Kidney (tissue), 22 donors: ENCODE measurements at places on chromosomes 16 and 17. TPM values are rescaled to one million over a fixed set of nuclear protein-coding genes. Genes with fewer than 3 reads are reported as not detected.

CALB2 gene
- total RNA-seq, result 1.4 TPM

CCL13 gene
- 1.1 TPM for total RNA-seq

LGALS9C gene
- total RNA-seq, result not detected

VAT1L gene
- 0.85 TPM for total RNA-seq

CACNG5 gene
- total RNA-seq, result not detected

HOXB5 gene
- 27.0 TPM for total RNA-seq

DNA sequence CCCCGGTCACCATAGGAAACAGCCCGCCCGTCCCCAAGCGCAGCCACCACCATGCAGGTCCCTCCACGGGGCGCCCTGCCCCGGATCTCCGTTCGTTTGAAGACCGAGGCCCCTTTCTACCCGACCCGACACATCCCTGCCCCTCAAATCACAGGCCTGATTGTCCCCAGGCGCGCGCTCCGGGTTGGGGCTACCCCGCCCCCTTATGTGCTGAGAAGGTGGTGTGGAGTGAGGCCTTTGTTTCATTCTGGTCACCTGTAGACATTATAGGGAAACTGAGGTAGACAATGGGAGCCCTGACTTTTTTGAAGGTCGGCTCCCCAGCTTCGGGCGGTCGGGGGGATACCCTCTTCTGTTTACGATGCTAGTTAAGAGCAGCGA is 763 bp upstream of the ACTG1 start:
- peak overlapping the region; percentile 99 for H3K27ac ChIP-seq
- DNase-seq, result peak; percentile 85
- H3K4me3 ChIP-seq, result peak overlapping the region; percentile 73
- no peaks in the 10 kb centered on the region for H3K27me3 ChIP-seq
- peaks cover 3% of the 10 kb centered on the region for H3K4me1 ChIP-seq
- H3K36me3 ChIP-seq, result peaks cover 28% of the 10 kb centered on the region

DNA sequence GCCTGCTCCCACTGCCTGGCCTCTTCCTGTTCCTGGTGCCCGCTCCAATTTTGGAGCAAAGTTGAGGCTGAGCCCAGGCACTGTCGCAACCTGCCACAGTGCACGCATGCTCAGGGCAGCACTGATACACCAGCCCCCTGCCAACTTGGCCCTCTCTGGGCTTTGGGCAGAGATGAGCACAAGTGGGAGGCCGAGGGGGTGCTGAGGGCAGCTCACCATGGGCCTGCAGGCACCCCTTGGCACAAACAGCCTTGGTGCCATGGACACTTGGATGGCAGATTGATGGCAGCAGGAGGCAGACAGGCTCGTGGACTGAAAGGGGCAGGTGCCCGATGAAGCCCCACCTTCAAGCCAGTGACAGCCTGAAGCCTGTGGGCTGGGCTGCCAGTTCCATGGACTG is 42.9 kb downstream of the PIGL start:
- no peaks in the 10 kb centered on the region for H3K27me3 ChIP-seq
- H3K27ac ChIP-seq, result no peak overlapping the region
- peaks cover 5% of the 10 kb centered on the region for H3K4me1 ChIP-seq
- H3K4me3 ChIP-seq, result no peak overlapping the region

GRCh38 chr16:78984324-78984723 is 616.2 kb downstream of the MAF start:
- no peak overlapping the region for H3K27ac ChIP-seq
- no peaks in the 10 kb centered on the region for H3K36me3 ChIP-seq
- no peaks in the 10 kb centered on the region for H3K27me3 ChIP-seq
- H3K4me3 ChIP-seq, result no peak overlapping the region
- no peaks in the 10 kb centered on the region for H3K4me1 ChIP-seq
- DNase-seq, result no peak

DNA sequence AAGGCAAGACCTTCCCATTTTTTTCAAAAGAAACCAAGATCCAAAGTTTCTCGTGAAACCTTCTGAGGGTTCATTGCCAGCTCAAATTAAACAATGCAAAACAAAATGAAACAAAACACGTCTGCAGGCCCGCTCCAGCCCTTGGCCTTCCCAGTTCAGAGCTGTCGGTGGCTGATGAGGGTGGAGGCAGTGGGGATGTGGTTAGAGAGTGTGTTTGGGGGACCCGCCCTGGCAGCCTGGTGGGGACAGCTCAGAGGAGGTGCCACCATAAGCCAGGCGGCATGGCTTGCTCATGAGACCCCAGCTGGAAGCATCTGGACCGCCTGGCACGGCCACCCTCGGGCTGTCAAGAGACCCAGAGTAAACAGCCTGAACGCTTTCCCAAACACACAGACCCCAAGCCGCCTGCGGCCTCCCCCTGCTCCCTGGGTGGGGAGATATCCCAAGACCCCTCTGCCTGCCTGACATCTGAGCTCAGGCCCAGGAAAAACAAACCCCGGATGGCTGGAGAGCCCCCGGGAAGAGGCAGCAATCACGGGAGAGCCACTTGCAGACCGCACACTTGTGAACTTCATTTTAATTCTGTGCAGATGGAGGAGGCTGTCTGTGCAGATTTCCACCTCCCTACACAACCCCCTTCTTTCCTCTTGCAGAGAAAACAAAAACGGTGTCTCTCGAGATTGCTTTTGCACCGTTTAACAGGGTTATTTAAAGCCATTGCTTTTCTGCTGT is 35.4 kb upstream of the LITAF start:
- H3K36me3 ChIP-seq, result no peaks in the 10 kb centered on the region
- no peaks in the 10 kb centered on the region for H3K4me1 ChIP-seq
- no peaks in the 10 kb centered on the region for H3K27me3 ChIP-seq
- no peak overlapping the region for H3K27ac ChIP-seq

DNA sequence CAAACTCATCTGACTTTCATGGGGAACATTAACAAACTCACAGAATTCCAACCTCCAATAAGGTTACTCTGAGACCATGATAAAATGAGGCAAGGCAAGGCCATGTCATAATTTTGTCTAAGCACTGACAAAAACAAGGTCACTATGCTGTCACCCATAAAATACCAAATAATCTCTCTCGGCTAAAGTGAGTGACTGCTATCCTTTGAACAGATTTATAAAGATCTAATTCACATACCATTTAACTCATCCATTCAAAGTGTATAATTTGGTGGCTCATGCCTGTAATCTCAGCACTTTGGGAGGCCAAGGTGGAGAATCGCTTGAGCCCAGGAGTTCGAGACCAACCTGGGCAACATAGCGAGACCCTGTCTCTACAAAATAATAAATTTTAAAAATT is 20.6 kb upstream of the CA4 start:
- no peak overlapping the region for H3K4me3 ChIP-seq
- no peaks in the 10 kb centered on the region for H3K4me1 ChIP-seq
- H3K27me3 ChIP-seq, result no peaks in the 10 kb centered on the region
- DNase-seq, result no peak
- no peaks in the 10 kb centered on the region for H3K36me3 ChIP-seq
- no peak overlapping the region for H3K27ac ChIP-seq

DNA sequence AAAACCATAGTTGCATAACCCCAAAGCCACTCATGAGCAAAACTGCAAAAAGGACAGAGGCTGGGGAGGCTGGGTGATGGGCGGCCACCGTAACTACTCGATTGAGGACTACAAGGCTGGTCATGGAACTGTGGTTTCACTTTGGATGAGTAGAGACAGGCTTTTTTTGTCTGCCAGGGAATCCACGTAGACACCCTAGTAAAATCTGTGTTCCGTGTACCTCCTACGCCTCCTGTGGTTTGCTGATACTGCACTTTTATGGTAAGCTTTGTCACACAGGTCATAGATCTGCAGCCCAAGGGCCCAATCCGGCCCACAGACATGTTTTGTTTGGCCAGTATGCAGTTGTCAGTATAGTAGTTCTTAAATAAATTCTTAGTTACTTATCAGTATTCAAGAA is 2.2 kb upstream of the TLCD3B start:
- H3K27ac ChIP-seq, result no peak overlapping the region
- H3K36me3 ChIP-seq, result no peaks in the 10 kb centered on the region
- H3K27me3 ChIP-seq, result peaks cover 3% of the 10 kb centered on the region

DNA sequence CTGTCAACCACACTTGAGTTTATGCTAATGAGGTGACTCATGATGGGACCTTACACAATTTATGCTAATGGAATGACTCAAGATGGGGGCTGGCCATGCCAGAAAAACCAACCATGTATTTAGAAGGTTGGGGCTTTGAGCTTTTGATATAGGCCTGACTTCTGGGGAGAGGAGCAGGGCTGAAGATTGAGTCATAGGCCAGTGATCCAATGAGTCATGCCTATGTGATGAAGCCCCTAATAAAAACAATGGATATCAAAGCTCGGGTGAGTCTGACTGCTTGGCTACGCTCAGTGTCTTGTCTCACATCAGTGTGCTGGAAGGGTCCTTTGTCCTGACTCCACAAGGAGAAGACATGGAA is 7.3 kb downstream of the MFSD6L start:
- no peak overlapping the region for H3K4me3 ChIP-seq
- H3K27me3 ChIP-seq, result no peaks in the 10 kb centered on the region
- no peaks in the 10 kb centered on the region for H3K36me3 ChIP-seq
- H3K4me1 ChIP-seq, result no peaks in the 10 kb centered on the region
- no peak overlapping the region for H3K27ac ChIP-seq

GRCh38 chr17:38562903-38563302 is 42.8 kb downstream of the SRCIN1 start:
- no peaks in the 10 kb centered on the region for H3K36me3 ChIP-seq
- peaks cover 53% of the 10 kb centered on the region for H3K27me3 ChIP-seq
- no peak overlapping the region for H3K27ac ChIP-seq
- no peaks in the 10 kb centered on the region for H3K4me1 ChIP-seq

DNA sequence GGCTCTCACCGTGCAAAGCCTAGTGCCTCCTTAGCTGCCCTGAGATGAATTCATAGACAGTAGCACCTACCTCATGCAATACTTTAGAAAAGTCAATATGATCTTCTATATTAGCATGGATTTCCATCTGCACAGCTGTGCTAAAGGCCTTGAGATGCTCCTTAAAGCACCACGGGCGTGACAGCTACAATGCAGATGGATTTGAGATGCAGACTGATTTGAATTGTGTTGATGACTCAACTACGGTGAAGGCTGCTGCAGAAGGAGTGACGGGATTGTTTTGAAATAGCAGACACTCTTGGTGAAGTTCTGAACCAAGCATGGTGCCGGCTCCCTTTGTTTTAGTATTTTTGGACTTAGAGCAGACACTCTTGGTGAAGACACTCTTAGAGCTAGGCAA is 88.2 kb downstream of the SPECC1 start:
- H3K27ac ChIP-seq, result no peak overlapping the region
- H3K4me3 ChIP-seq, result no peak overlapping the region
- DNase-seq, result no peak
- no peaks in the 10 kb centered on the region for H3K27me3 ChIP-seq
- no peaks in the 10 kb centered on the region for H3K36me3 ChIP-seq
- no peaks in the 10 kb centered on the region for H3K4me1 ChIP-seq

- DNase-seq, result no peak
- H3K4me1 ChIP-seq, result no peaks in the 10 kb centered on the region
- no peaks in the 10 kb centered on the region for H3K27me3 ChIP-seq
- H3K36me3 ChIP-seq, result no peaks in the 10 kb centered on the region
- no peak overlapping the region for H3K27ac ChIP-seq
- no peak overlapping the region for H3K4me3 ChIP-seq
These were observed 8.6 kb upstream of the KDM6B start for GRCh38 chr17:7825206-7825990.

DNA sequence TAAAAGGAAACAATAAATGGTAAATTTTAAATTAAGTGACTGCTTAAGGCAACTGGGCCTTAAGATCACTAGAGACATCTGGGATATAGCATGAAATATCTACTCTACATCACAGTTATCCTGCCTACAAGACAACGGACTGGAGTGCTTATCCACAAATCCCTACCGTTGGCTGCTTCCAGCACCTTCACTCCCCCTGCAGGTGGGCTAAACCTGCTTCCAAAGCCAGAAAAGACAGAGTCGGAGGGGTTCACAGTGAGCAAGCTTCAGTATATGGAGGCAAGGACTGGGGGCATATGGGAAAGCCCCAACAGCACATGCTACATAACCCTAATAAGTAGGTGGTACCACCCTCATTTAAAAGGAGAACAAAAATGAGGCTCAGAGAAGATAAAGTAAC is 45.3 kb downstream of the GRIN2A start:
- DNase-seq, result no peak
- H3K27me3 ChIP-seq, result no peaks in the 10 kb centered on the region
- no peaks in the 10 kb centered on the region for H3K36me3 ChIP-seq
- no peak overlapping the region for H3K4me3 ChIP-seq
- H3K27ac ChIP-seq, result no peak overlapping the region

- no peaks in the 10 kb centered on the region for H3K27me3 ChIP-seq
- no peak overlapping the region for H3K27ac ChIP-seq
These were observed 105.8 kb upstream of the CORO6 start for GRCh38 chr17:29728490-29728889.

GRCh38 chr17:19937522-19937921 is 40.1 kb downstream of the AKAP10 start:
- H3K4me3 ChIP-seq, result no peak overlapping the region
- no peak for DNase-seq
- H3K27me3 ChIP-seq, result no peaks in the 10 kb centered on the region
- H3K27ac ChIP-seq, result no peak overlapping the region

- peaks cover 9% of the 10 kb centered on the region for H3K4me1 ChIP-seq
- peak; percentile 97 for DNase-seq
- H3K27ac ChIP-seq, result peak overlapping the region; percentile 82
- H3K4me3 ChIP-seq, result peak overlapping the region; percentile 50
- no peaks in the 10 kb centered on the region for H3K36me3 ChIP-seq
These were observed 1.7 kb downstream of the MYO15B start for GRCh38 chr17:75589012-75589918.

DNA sequence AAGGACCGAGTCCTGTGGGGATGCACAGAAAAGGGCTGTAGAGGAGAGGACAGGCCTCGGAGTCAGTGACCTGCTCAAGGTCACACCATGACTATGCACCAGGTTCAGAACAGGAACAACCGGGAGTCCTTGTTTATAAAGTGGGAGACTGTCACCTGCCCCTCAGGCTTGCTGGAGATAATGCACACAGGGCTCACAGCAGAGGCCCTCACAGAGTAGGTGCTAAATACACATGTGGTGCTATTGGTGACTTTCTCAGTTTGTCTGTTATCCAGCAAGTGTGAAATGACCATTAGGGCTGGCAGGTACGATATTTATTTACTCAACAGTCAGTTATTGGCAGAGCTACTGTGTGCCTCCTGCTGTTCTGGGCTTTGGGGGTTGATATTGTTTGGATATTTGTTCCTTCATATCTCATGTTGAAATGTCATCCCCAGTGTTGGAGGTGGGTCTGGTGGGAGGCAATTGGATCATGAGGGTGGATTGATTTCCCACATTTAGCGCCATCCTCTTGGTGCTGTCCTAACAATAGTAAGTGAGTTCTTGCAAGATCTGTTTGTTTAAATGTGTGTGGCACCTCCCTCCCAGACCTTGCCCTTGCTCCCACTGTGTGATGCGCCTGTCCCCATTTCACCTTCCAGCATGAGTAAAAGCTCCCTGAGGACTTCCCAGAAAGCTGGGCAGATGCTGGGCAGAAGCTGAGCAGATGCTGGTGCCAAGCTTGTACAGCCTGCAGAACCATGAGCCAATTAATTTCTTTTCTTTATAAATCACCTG is 162.1 kb upstream of the MPHOSPH6 start:
- no peak overlapping the region for H3K4me3 ChIP-seq
- H3K36me3 ChIP-seq, result no peaks in the 10 kb centered on the region
- no peak for DNase-seq
- H3K27me3 ChIP-seq, result no peaks in the 10 kb centered on the region
- H3K4me1 ChIP-seq, result no peaks in the 10 kb centered on the region

- H3K27me3 ChIP-seq, result no peaks in the 10 kb centered on the region
- H3K4me3 ChIP-seq, result no peak overlapping the region
- peaks cover 5% of the 10 kb centered on the region for H3K4me1 ChIP-seq
- no peak overlapping the region for H3K27ac ChIP-seq
These were observed 5.9 kb downstream of the ZDHHC7 start for GRCh38 chr16:85005285-85006069.
